ENCODE measurements at places on chromosomes 11 and 22.

GRCh38 chr11:94302776-94303175 lies 1.6 kb upstream of the IZUMO1R start:
- no peak for DNase-seq

GRCh38 chr11:114017723-114018122 lies 41.8 kb upstream of the ZBTB16 start:
- no peak for DNase-seq

- no peak for DNase-seq
These were observed 473.3 kb downstream of the CNTN5 start for GRCh38 chr11:99494065-99494464.

GRCh38 chr22:45884201-45885062 lies 92.5 kb downstream of the WNT7B start:
- no peak for DNase-seq

DNA sequence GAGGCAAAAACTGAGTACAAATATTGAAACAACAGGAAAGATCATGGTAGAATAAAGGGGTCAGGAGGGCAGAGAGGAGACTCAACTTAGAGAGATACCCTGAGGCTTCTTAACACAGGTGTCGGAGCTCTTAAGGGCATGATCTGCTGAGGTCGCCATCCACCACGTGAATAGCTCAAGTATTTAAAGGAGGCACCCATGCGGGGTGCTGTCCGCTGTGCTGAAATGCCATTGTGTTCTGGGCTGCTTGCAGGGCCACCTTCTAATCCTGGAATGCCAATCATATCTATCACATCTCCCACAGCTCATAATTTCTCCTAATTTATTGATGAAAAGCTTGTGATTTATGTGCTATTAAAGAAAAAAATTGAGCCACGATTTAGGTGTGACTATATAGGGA lies 90.2 kb downstream of the SEZ6L start:
- no peak for DNase-seq

DNA sequence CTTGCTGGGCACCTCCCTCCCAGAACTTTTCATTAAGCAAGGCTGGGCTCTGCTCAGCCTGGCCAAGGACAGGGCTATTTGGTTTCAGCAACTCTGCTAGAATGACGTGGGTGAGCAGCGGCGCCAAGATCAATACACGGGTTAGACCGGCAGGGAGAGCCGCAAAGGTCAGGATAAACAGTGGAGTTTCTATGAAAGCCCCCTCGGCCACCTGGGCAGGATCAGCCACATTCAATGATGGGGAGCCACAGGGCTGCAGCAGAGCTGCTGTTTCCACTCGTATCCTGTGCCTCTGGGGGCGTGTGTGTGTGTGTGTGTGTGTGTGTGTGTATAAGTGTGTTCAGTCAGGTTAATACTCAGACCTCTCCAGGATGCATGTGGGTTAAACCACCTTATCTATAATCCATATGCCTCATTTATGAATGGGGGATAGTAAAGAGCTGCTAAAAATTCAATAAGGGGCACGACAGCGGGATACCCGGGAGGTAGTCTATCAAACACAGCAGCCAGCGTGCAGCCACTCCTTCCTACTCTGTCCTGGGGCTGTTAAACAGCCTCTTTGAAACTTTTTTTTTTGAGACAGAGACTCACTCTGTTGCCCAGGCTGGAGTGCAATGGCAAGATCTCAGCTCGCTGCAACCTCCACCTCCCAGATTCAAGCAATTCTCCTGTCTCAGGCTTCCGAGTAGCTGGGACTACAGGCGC lies 34.8 kb downstream of the MYH9 start:
- no peak for DNase-seq

DNA sequence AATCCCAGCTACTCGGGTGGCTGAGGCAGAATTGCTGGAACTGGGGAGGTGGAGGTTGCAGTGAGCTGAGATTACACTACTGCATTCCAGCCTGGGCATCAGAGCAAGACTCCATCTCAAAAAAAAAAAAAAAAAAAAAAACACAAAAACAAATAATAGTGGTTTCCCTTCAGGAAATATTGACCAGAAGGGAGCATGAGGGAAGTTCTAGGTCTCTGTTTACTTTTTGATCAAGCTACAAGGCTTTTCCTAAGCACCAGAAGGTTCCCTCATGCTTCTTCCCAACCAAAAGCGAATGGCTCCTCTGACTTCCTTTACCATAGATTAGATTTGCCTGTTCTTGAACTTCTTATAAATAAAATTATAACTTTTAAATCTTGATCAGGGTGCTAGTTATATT lies 18.3 kb downstream of the MYO18B start:
- DNase-seq = no peak

DNA sequence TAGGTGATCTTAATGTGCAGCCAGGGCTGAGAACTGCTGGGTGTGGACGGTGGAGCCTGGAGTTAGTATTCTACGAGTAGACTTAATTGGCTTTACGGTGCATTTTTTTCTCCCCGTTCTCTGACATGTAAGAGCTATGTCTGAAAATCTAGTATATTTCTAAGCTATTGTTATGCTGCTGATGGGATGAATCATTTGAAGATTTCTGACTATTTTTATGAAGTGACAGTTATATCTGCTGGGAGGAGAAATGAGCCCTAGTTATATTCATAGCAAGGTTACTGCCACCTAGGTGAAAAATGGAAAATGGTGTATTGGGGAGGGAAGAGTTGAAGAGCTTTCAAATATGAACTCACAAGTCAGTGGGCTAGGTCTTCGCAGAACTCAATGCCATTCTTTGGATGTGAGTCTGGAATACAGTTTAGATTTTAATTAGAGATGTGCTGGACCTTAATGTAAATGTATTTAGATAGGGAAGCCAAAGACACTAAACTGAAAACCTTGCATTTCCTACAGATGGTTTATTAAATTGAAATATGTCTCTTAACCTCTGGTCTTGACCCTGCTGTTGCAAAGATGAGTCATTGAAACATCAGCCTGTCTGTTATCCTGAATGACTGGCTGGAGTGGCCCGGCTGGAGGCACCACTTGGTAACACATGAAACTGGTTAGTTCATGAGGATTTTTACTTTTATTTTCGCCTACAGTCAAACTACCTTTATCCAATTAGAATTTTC lies 293.7 kb downstream of the DDX10 start:
- no peak for DNase-seq

GRCh38 chr22:20569059-20570058 lies 61.9 kb downstream of the MED15 start:
- DNase-seq = peak; percentile 52

- no peak for DNase-seq
These were observed 6.5 kb downstream of the RTN3 start for GRCh38 chr11:63687845-63688244.

- no peak for DNase-seq
These were observed 40.0 kb upstream of the FIBIN start for GRCh38 chr11:26953770-26954392.

GRCh38 chr11:9155930-9156329 lies 64.5 kb upstream of the SCUBE2 start:
- DNase-seq = no peak

DNA sequence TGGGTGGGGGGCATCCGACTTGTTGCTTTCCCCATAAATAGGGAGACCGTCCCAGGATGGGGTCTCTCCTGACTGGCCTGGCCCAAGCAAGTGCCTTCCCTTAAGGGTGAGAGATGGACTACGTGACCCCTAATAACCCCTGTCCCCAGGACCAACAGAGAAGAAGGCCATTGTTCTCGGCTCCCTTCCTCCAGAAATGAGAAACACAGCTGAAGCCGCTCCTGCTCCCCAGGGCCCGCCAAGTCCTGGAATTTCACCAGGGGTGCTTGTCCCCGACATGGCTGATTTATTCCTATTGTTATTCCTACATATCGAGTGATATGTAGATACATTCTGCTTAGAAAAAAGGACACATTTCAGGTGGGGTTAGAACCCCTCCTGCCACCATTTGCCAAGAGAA lies 100.8 kb downstream of the TP53I11 start:
- no peak for DNase-seq

DNA sequence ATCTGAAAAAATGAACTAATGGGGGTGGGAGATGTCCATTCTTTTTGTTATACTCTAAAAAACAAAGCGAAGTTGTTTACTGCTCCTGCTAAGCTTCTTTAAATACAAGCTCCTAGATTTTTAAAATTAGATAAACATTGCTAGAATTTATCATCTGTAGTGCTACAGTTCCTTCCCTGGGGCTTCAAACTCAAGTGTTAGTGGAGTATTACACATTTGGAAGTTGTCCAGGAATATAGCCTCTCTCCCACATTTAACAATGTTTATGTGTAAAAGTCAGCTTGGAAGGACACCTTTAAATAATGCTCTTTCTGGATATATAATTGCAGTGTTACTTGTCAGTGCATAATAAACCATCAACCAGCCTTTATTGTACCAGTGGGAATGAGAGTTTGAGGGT lies 155.5 kb downstream of the SPON1 start:
- no peak for DNase-seq

GRCh38 chr11:61460986-61461385 lies 31.1 kb downstream of the SDHAF2 start:
- DNase-seq = no peak

- no peak for DNase-seq
These were observed 34.1 kb downstream of the CHRDL2 start for GRCh38 chr11:74696939-74697675.

DNA sequence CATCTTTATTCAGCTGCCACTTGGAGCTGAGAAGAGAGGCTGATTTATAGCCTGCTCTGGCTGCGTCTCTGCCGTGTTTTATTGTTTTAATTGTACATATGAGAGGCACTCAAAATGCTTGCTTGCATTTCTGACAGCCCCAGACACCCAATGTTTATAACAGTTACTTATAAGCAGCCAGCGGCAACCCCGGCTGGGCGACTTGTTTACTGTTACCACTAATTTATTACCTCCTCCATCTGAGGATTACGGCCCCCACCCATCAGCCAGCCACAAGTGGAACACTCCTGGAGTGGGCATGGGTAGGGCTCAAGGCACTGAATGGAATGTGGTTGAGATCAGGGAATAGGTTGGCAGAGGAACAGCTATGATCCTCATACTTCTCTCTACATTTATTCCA lies 61.2 kb downstream of the CLPB start:
- DNase-seq = no peak

DNA sequence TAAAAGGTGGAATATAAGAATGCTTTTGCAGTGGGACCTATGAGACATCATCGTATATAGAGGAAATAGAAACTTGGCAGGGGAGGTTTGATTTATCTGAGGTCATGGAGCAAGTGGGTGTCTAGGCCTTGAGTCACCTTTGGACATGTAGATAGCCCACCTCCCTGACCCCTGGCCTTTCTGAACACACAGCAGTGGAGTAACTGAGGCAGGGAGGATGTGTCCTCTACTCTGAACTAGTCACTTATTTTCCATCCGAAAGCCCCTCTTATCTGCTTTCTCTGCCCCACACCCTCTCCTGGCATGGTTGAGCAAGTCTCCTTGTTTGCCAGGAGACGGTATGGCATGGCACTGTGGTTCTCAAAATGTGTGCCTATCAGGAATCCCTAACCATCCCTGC lies 7.9 kb downstream of the CD82 start:
- no peak for DNase-seq

- DNase-seq = no peak
These were observed 62.0 kb upstream of the CLTCL1 start for GRCh38 chr22:19353363-19354131.

DNA sequence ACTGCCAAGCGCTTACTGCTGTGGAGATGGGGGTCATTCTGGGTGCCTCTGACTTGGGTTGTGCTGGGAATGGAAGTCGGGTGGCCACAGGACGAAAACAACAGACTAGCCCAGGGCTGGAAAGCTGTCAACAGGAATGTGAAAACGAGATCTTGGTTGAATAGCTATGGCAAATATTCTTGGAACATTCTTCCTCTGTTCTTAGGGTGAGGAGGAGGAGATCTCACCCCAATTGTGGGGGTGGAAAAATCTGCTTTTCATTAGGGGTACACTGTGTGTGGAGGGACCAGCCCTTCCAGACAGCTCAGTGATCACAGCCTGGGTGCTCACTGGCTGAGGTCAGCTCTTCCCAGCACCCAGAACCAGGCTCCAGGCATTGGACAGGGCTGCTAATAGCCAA lies 52.0 kb upstream of the PRSS23 start:
- no peak for DNase-seq

- no peak for DNase-seq
These were observed 34.3 kb upstream of the CSTF3 start for GRCh38 chr11:33195462-33196173.

DNA sequence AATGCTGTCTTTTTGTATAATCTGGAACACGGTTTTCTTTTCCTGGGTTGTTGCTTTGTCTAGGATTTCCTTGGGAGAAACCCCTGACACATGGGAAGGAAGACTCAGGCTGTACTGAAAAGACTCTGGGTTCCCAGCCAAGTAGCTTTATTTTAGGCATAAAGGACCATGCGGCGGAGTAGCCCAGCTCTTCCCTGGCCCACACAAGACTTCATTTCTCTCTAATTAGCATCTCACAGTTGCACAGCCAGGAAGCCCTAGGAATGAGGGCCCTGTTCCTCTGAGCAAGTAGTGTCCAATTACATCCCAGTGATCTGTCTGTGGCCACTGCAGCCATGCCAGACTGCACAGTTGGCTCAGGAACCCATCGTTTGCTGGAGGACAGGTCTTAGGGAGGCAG lies 319.5 kb downstream of the TENM4 start:
- no peak for DNase-seq

DNA sequence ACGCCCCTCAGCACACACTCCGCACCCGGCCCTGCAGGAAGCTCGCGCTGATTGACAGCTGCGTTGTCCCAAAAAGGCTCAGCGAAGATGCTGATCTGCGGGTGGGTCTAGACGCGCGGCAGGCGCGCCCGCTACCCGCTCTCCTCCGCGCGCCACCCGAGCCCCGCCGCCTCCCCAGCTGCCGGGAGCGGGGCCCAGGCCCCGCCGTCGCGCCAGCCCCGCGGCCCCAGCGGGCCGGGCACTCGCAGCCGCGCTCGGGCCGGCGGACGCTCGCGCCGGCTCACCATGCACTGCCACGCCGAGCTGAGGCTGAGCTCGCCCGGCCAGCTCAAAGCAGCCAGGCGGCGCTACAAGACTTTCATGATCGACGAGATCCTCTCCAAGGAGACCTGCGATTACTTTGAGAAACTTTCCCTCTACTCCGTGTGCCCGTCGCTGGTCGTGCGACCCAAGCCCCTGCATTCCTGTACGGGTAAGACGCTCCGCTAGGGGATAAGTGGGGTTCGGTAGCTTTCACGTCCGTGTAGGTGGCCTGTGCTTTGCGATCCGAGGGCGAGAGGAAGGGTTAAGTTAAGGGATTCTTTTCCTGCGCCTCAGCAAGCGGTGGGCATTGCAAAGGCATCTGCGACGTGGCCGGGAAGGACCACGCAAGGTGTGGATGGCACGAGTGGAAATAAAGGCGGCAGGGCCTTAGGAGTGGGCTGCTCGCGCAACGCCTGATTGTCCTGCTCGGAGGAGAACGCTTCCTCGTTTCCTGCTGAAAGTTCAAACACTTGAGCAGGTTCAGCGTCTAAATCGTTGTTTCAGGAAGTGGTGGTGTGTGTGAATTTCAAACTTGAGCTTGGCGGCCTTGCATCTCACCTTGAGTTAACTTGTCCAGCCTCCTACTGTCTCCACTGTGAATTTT lies at the start of gene BARX2:
BARX2 (plus strand) TSS at position 98 of the 907 bp plus-strand sequence; CDS start at position 286, 188 bp downstream.
- DNase-seq = no peak

Measured in activated CD8-positive, alpha-beta memory T cell treated with anti-CD3 and anti-CD28 coated beads for 4 hours (primary cell).